Stimulated activated CD4-positive, alpha-beta T cell treated with anti-CD3 and anti-CD28 coated beads, Interleukin-1b, Interleukin-23, amount 100 ng/mL, for 24 hours (primary cell): ENCODE measurements at places on chromosomes 4 and X.

- DNase-seq, result no peak
Measured at GRCh38 chr4:96652158-96652557, 812.3 kb downstream of the PDHA2 start.

GRCh38 chr4:145186729-145187128 lies 6.3 kb upstream of the OTUD4 start:
- no peak for DNase-seq

GRCh38 chrX:109372291-109372690 lies 109.6 kb downstream of the GUCY2F start:
- DNase-seq, result no peak

- no peak for DNase-seq
Measured at GRCh38 chr4:3462790-3463415, at the start of gene DOK7. Gene DOK7, plus strand, starts transcription at chr4:3463306. Its CDS starts 70 bp downstream, at chr4:3463376.

GRCh38 chrX:28997706-28998463 lies 410.6 kb downstream of the IL1RAPL1 start:
- DNase-seq, result no peak

- no peak for DNase-seq
Measured at GRCh38 chrX:86141786-86142185, 6.5 kb upstream of the DACH2 start.

GRCh38 chr4:166229799-166230198 lies 356.8 kb downstream of the TLL1 start:
- no peak for DNase-seq

- DNase-seq, result no peak
Measured at GRCh38 chrX:154317391-154317995, 21.9 kb downstream of the TKTL1 start.

DNA sequence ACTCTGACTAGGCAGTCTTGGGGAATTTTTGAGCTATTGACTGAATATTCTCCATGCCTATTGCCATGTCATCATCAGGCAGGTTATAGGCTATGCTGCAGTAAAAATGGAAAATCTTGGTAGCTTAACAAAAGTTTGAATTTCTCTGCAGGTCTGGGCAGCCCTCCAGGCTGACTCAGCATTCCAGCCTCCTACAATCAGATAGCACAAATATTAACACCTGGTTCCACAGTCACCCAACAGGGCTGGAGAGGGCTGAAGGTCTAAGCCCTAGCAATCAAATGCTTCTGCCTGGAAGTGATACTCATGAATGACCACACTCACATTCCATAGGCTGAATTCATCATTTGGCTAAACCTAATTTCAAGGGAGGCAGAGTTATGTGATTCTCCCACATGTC lies 9.6 kb upstream of the PPP3CA start:
- DNase-seq, result no peak

GRCh38 chr4:36624030-36624429 lies 342.6 kb downstream of the DTHD1 start:
- no peak for DNase-seq

- DNase-seq, result no peak
Measured at GRCh38 chr4:186957952-186958555, 234.4 kb upstream of the FAT1 start.

DNA sequence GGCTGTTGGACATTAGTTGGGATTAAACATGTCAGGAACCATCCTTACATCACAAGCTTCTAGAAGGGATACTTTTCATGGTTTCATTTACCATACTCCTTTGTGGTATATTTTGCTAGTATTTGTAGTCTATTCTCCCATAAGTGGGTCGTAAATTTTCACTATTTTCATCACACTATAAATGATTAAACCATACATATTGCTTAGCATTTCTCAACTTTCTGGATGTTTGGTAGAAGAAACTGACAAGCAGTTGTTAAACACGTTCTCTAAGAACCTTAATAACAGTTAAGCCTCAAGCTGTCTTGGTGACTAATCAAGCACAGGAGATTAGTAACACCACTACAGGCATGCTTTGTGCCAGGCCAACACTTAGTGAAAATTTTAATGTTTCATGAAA lies 375.5 kb downstream of the NAF1 start:
- DNase-seq, result no peak

DNA sequence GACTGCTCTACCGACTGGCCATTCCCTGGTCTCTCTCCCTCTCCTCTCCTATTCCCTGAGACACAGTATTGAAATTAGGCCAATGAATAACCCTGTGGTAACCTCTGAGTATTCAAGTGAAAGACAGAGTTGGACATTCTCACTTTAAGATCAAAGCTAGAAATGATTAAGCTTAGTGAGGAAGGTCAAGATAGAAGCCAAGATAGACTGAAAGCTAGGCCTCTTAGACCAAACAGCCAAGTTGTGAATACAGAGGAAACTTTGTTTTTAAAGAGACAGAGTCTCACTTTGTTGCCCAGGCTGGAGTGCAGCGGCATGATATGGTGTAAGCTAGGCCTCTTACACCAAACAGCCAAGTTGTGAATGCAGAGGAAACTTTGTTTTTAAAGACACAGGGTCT lies 64.6 kb downstream of the KDM6A start:
- DNase-seq, result no peak

- no peak for DNase-seq
Measured at GRCh38 chr4:168732714-168733113, 235.9 kb downstream of the PALLD start.

GRCh38 chrX:140091125-140091886 lies 126.0 kb upstream of the CXorf66 start:
- peak; percentile 7 for DNase-seq

DNA sequence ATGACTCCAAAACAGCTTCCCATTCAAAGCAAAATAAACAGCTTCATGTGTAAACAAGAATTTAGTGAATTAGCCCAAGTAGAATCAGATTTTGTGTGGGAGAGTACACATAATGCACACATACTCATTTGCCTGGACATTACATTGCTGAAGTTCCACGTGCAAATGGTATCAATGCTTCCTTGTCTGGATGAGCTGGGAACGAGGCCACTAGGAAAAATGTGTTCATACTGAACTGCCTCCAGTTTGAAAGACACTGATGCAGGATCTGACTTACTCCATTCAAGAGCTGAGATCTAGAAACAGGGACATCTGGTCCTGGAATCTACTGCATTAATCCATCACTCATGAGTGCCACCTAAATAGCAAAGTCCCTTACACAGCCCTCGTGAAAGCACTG lies 228.0 kb downstream of the APBB2 start:
- DNase-seq, result no peak

GRCh38 chr4:97987019-97987648 lies 156.1 kb downstream of the STPG2 start:
- DNase-seq, result no peak

DNA sequence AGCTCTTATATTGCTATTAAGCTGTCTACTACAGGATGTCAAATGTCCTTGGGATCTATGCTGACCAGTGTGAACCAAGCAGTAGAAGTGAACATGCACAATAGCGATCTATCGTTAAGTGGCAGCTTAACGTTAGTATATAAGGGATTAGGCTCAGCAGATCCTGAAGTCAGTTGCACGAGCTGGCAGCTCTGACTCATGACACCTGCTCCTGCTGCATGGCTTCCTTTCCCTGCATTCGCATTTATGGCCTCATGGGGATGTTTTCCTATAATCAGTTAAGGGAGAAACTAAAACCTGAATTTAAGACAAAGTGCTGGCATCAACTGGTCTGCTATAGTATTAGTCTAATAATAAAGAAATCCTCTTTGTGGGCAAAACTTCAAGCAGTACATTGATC lies 12.7 kb upstream of the MCUB start:
- no peak for DNase-seq

DNA sequence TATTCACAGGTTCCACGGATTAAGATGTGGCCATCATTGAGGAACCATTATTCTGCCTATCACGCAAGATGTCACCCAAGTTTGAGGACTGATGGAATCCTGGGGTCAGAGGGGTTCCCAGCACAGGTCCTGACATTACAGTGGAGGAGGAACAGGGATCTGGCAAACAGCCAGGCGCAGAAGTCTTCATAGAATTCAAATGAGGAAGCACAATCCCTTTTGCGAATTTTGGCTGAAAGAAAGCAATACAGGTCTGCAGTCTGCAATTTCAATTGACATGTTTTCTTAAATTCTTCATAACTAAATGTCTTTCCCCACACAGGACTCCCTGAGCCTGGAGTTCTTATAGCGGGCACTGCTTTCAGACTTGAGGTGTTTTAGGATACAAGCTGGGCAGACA lies 14.5 kb downstream of the DOCK11 start:
- DNase-seq, result no peak

GRCh38 chr4:7584606-7585159 lies 150.0 kb upstream of the PSAPL1 start:
- DNase-seq, result no peak

DNA sequence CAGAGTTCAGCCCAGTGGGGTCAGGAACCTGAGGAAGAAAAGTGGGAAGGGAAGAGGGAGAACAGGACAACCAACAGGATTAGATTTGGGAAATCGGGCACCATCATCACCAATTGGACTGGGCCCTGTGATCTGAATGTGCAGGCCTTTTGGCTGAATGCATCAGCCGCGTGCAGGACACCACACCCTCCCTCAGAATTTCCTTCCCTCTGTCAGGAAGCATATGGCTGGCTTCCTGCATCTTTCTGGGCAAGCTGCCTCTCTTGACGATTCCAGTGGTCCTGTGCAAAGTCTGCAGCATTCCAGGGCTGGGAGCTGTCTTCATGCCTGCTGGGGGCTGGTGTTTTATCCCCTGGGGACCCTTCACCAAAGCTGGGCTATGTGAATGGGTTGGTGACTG lies 16.4 kb downstream of the MAGEA4 start:
- no peak for DNase-seq

DNA sequence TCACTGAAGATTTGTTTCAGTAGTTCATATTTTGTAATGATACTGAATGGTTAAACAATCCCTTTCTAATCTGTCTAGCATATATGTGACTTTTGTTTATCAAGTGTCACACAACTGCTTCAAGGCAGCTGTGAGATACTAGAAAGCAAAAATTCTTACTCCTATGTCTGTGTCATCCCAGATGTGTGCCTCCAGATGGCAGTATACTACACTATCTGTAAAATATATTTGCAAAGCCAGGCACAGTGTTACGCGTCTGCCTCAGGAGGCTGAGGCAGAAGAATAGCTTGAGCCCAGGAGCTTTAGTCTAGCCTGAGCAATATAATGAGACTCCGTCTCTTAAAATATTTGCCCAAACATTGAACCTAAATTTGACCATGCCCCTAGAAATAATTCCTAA lies 4.0 kb downstream of the NUDT10 start:
- no peak for DNase-seq

DNA sequence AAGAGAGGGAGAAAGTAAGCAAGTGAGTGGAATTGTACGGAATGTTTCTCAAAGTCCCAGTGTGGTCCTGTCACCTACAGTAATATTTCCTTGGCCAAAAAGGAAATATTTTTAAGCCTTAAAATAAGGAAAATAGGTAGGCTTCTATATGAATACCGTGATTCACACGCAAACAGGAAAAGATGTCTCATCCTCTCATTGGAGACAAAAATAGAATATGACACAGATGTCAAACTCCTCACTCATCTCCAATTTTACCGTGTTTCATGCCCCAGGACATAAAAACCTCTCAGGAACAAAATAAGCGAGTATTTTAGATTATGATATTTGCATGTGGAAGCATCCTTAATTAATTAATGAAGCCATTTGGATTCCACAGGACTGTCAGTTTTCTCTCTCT lies 1269.5 kb downstream of the RAPGEF2 start:
- no peak for DNase-seq

DNA sequence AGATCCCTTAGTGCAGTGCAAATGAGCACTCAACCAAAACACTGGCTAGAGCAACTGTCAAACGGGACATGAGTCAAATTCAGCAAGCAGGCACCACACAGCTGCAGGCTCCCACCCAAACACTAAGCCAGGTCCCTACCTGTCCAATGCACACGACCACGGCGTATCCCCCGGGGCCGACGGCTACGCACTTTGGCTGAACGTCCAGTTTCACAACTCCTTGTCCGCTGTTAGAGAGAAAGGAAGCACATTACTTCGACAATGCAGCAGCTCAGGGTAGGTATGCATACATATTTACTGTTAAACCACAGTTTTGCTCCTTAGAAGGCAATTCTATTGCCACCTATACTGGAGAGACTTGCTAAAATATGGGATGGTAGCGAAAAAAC lies 35.4 kb downstream of the WDR1 start:
- DNase-seq, result no peak

- DNase-seq, result no peak
Measured at GRCh38 chr4:2545321-2546013, 9.0 kb downstream of the FAM193A start.

- no peak for DNase-seq
Measured at GRCh38 chrX:111386077-111386476, 25.9 kb downstream of the DCX start.

DNA sequence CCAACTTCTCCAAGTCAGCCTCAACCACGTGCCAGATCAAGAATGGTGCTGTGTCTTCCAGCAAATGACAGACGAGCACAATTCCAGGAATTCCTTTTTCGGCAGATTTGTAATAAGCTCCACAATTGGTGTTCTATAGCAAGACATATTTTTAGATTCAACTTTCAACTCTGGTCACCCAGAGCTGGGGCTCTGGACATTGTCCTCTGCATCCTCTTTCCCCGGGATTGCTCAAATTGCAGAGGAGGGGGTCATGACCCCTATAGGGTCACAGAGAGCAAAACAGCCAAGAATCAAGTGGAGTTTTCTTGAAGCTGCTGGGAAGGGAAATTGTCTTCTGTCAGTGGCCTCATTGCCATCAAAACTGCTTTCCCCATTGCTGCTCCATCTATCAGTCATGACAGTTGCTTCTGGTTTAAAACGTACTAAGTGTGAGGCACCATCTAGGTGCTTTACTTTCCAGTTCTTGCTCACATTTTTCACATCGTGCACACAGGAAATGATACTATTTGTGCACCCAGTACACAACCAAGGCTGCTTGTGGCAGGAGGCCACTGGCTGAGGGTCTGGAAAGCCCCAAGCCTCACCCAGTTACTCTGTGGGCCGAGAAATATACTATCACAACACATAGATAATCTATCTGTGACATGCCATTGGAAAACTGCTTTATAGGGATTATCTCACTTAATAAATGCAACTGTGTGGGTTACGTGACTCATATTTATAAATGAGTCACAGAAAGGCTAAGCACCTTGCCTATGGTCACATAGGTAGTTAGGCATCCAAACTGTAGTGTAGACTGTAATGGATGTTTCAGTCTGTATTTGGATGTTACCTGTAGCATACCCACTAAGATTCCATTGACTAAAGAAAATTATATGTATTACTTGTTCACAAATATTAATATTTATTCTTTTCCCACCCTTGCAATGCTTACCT lies 91.7 kb upstream of the PHOX2B start:
- no peak for DNase-seq

- DNase-seq, result no peak
Measured at GRCh38 chrX:12954981-12955380, 19.9 kb upstream of the TMSB4X start.

GRCh38 chr4:185323606-185324005 lies 72.1 kb downstream of the LRP2BP start:
- no peak for DNase-seq

GRCh38 chrX:96753230-96753629 lies 68.6 kb downstream of the DIAPH2 start:
- DNase-seq, result no peak

DNA sequence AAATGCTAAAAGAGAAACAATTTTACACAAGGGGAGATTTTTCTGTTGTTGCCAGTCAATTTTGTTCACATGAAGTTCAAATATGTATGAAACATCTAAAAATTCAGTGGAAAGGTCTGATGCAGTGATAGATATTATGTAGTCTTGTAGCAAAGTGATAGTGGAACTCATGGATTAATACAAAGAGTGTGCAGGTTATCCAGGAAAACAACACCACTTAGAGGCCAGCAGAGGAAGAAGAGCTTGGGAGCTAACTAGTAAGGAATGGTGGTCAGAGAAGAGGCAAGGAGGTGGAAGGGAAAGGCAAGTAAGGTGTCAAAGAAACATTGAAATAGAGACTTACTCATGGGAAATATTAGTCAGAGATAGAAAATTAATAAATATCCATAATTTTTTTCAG lies 395.6 kb downstream of the MAPK10 start:
- no peak for DNase-seq
